H1 (cell line): ENCODE measurements at places on chromosomes 6 and 20. TPM values are rescaled to one million over a fixed set of nuclear protein-coding genes. Genes with fewer than 3 reads are reported as not detected.

RAET1L gene
- total RNA-seq, result not detected in 2 replicates

GTPBP2 gene
- 52.5 and 58.3 TPM in 2 replicates for total RNA-seq

POU5F1 gene
- 2,526 and 2,533 TPM in 2 replicates for total RNA-seq

ELOVL2 gene
- total RNA-seq, result 0.69 and 0.89 TPM in 2 replicates

DNAH8 gene
- total RNA-seq, result not detected in 2 replicates

GRCh38 chr20:33337119-33337518 is 54.1 kb downstream of the BPIFB1 start:
- DNase-seq, result no peak

DNA sequence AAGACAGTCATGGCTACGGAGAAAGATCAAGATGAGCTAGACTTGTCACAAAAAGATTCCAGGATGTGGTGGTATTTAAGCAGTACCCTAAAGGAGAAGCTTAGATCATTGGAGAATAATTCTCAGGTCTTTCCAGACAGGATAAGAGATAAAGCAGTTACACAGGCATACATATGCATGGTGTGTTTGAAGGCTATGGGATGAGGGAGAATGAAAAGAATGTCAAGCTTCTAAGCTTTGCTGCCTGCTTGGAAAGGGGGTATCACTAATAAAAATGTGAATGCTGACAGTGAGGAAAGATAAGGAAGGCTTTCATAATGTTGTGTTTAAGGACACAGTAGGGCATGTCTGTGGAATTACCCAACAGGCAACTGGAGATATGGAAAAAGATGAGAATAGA is 28.1 kb downstream of the RWDD2A start:
- DNase-seq, result no peak

DNA sequence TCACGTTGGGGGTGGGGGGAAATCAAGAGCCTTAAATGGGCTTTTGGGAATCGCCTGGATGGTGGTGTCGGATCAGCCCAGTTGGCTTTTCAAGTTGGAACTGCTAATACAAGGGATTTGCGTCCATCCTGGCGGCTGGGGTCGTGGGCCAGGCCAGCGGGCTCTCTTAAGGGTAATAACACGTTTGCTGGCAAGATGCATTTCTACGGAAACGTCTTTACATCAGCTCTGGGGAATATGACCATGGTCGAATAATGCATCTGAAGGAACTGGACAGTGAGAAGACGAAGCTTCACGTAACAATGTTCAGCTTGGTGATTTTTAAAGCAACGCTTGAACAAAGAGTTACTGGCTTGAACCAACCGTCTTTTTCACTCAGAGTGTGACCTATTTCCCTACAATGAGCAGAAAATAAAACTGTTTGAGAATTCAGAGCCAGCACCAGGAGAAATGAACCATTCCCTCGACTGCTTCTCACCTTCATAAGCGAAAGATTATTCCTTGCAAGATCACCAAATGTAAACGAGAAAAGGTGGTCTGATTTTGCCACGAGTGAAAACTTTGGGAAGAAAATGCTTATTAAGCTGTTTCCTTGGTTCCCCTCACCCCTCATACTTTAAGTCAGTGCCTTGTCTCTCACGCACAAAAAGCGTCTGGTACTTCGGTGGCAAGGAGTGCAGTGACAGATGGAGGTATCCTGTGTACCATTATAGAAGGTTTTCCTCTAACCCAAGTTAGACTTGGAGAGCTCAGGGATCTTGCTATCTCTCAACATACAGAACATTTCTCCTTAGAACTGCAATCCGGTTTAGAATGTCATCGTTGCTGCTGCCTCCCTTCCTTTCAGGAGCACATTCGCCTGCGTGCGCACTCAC is 1.4 kb upstream of the MARCKS start:
- peak; percentile 62 for DNase-seq

DNA sequence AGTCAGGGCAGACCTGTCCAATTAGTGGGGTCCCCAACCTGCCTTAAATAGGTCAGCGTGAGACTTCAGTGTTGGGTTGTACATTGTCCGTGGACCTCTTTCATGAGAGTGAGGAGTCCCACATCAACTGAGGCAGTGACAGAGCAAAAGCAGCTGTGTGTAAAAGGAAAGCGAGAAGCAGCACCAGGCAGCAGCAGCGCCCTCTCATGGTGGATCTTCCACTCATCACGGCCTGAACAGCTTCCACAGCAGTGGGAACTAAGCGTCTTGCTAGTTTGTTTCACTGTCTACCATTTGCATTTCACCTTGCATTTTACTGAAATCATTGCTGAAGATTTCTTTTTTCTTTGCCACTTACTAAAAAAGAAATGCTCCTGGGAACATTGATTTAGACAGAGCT is 333.8 kb downstream of the PKHD1 start:
- DNase-seq, result peak; percentile 39

- no peak for DNase-seq
Measured at GRCh38 chr6:148580442-148580841, 166.4 kb upstream of the UST start.

GRCh38 chr20:37245216-37246150 is 16.1 kb downstream of the GHRH start:
- DNase-seq, result peak; percentile 63

- no peak for DNase-seq
Measured at GRCh38 chr6:87907521-87907920, 140.1 kb upstream of the SPACA1 start.

DNA sequence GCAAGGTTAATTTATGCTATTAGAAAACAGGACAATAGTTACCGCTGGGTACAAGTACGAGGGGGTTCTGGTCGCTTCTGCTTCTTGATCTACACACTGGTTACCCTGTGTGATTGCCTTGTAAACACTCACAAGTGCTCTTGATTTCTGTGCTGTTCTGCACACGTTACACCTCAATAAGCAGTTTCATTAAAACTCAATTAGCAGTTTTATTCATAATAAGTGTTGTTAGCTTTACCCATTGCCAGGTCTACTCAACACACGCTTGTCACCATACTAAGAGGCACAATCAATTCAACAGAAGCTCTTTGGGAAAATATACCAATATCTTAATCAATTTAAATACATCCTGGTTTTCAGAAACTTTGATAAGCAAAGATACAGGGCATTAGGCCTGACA is 20.4 kb downstream of the BMP7 start:
- no peak for DNase-seq

DNA sequence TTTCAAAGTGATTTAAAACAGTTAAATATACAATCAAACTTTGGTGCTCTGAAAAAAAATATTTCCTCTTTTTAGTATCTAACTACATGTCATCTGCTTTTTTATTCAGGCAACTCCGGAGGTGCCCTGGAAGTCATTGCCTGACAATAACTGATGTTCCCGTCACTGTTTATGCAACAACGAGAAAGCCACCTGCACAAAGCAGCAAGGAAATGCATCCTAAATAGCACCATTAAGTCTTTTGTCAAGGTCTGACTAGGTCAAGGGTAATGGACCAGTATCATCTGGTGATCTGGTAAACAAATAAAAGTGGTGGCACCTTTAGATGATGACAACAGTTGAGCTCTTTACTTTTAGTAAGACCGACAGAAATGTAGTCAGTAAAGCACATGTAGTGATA is 13.2 kb downstream of the FAM229B start:
- no peak for DNase-seq

DNA sequence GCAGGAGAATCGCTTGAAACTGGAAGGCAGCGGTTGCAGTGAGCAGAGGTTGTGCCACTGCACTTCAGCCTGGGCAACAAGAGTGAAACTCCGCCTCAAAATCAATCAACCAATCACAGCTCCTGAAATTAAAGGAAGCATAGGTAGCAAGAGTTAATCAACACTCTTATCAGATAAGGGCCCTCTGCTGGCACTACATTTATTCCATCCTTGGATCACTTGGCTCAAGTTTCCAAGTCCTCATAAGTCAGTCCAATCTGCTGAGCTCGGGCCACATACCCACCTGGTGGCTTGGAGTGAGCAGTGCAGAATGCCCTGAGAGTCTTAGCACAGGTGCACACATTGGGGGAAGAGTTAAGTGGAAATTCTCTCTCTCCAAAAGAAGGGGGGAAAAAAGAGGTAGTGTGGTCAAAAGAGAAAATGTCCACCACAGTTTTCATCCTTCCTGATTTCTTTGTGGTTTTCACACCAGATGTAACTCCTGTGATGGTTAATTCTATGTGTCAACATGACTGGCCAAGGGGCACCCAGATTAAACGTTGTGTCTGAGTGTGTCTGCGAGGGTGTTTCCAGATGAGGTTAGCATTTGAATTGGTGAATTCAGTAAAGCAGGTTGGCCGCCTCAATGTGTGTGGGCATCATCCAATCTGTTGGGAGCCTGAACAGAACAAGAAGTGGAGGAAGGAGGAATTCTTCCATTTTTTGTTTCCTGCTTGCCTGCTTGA is 14.2 kb upstream of the FAM8A1 start:
- no peak for DNase-seq

GRCh38 chr6:27452496-27452897 is 20.4 kb downstream of the ZNF184 start:
- DNase-seq, result no peak

GRCh38 chr6:159473475-159474263 is 219.4 kb downstream of the SOD2 start:
- no peak for DNase-seq

GRCh38 chr6:11712760-11713159 is 65.8 kb downstream of the ADTRP start:
- DNase-seq, result no peak

DNA sequence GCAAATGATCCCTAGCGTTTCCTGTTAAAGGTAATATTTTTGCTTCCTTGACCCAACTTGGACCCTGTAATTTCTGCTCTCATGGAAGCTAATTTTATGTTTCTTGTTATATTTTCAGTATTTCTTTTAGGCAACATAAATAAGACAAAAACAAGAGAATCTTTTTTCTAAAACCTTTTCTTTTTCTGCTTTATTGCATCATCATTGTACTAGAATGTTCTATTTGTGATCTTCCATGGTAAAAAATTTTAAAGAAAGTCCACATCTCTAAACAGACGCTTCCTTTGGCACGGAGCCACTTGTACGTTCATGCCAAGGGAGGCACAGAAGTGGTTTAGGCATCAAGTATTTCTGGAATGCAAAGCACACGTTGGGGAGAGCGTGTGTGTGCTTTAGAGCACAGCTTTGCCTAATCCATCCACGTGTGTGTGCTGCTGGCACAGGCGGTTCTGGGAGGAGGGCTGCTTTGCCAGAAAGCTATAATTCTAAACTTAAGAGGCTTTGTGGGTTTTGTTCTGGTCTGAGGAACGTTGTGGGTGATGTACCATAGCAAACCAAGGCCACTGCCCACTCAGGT is 98.3 kb downstream of the SASH1 start:
- DNase-seq, result no peak

DNA sequence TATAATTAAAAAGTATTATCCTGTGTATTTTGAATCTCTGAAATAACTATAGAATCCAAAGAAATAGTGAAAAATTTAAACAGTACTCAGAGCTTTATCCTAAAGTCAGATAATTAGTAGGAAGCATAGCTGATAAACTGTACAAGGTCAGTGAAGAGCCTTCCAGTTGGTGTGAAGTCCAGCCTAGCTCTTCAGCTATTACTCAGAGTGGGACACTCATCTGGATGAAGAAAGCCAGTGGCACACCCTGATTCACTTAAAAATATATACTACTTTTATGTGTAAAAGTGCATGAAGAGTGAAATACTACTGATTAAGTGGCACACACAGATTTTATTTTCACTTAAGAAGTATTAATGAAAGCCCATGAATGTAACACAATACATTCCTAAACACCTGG is 3.1 kb downstream of the IFNGR1 start:
- no peak for DNase-seq

GRCh38 chr20:14710951-14711350 is 373.5 kb upstream of the FLRT3 start:
- DNase-seq, result no peak

- DNase-seq, result no peak
Measured at GRCh38 chr6:83854001-83854501, 891 bp downstream of the RIPPLY2 start.
